ENCODE measurements at places on chromosomes 3 and 15.

- no peak for DNase-seq
Measured at GRCh38 chr15:80502782-80503181, 98.6 kb downstream of the ARNT2 start.

DNA sequence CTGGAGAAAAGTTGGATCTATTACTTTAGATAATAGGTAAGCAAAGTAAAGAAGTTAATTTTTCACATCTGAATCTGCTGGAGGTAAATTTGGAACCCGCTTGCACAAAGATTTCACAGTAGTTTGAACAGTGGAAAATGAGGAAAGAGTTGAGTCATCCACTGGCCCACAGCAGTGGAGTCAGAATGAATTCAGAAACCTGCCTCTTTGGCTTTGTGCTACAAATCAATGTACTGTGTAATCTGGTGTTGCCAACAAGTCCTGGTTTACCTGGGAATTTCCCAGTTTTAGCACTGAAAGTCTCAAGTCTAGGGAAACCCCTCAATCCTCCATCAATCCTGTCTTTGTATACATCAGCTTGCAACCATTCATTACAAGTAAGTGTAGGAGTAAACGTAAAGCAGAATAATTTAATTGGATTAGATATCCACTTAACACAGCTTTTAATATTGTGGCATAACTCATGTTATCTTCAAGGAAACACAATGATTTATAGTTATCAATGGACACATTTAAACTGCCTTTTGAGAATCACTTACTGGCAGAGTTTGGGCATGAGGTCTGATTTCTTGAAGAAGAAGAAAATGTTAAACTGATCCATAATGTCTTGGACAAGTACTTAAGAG lies 100.6 kb downstream of the DCLK3 start:
- DNase-seq: no peak

DNA sequence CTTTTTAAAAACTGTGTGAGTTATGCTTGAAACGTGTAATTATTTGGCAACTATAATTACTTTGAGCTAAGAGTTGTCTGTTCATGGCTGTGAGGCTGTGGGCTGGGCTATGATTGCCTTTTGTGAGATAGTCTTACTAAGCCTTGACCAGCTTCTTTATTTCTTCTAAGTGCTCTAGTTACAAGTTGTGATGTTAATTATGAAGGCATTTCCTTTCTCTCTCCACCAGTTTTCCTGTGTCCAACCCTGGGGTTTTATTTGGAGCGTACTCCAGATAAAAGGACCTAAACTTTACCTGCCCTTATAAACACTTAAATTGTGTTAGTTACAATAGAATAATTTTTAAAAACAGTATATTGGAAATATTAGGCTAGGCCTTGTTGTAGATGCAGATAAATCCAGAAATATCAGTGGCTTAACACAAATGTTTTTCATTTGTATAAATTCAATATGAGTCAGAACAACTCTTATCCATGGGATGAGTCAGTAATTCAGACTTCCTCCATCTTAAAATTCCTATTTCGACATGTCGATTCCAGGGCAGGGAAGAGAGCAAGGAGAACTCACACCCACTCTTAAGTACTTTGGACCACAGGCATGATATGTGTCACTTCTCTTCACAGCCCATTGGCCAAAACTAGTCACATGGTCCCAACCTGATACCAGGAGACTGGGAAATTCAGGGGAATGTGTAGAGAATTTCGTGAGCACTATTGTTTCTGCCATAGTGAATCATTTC lies 17.0 kb downstream of the TMEM62 start:
- no peak for DNase-seq

DNA sequence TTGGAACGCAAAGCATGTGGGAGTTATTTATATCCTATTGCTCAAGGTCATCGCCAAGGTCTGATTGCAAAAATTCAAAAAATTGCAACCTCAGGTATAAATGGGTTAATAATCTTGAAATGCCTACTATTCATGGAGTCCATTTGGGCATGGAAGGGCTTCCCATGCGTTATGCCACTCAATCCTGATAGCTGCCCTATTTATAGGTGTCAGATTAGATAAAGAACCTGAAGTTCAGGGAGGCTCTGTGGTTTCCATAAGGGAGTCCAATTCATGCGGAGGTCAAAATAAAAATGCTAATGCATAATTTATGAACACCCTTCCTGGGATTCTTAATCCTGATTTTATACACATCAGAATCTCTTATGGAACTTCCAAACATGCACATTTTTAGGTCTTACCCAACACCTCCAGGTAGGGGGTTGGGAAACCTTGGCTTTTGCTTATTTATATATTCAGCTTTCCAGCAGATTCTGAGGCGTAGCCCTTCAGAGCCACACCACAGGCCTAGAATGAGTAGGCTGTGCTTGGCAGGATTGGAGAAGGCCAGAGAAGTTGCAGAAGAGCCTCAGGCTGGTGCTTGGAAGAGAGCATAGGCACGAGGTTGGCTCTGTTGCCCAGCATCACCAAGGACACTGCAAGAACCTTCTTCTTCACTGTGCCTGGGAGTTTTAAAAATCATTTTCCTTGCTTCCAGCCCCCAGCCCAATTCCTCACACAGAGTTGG lies 324.4 kb upstream of the CFAP20DC start:
- no peak for DNase-seq

DNA sequence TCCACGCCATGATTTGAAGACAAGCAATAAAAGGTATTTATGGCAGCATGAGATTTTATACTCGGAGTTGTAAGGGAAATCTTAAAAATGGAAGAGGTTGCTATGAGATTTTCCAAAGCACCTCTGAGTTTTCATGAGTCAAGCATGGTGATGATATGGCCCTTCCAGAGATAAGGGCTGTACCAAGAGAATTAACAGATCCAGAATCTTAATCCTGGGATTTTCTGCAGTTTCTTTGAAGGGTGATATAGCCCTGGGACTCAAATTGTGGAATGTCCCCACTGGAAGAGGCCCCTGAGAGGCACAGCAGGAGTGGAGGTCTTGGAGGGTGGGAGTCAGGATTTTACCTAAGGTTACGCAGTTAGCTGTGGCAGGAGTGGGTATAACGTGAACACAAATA lies 243.3 kb downstream of the ZNF621 start:
- DNase-seq: no peak

DNA sequence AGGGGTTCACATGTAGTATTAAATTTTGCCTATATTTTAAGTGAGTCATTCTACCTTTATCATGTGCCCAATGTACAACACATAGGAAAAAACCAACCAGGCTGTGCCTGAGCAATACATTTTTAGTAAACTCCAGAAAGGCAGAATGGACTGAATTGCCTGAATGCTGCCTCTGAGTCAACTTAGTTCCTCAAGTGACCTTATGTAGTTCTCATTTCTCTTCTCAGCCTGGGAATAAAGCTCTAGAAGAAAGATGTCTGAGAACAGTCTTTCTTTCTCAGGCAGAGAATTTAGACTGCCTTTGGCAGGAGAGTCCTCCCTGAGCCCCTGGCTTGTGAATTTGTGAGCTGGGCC lies 13.0 kb downstream of the ST3GAL6 start:
- no peak for DNase-seq

DNA sequence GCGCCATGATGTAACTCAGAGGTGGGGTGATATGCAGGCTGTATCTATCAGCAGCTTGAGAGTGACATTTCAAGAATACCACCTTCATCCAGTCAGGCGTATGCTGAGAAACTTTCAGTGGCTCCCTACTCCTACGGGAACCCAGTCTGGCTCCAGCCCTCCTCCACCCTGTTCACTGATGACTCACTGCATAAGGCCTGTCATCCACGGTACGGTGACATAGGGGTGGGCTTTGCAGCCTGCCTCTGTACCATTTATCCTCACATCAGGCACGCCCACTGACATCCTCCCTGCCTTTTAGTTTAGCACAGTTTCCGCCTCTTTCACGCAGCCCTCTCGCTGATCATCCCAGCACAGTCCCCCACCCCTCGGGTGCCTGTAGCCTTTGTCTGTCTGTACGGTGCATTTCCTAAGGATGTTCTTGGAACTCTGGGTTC lies 11.7 kb downstream of the PXYLP1 start:
- DNase-seq: peak; percentile 66

DNA sequence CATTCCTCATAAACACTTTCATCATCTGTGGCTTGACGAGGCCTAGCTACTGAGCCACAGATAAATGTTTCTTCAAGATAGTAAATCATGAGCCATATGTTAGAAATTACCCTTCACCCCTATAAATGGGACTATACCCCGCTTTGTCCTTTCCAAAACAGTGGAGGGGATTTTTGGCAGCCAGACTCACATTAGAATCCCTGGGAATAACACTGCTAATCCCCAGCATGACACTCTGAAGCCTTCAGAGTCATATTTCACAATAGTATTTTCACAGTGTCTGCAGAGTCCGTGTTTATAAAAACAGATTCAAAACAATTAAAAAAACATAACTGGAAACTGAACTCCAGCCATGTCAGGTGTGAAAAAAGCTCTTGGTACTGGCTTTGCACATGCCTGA lies 271.6 kb downstream of the ERC2 start:
- DNase-seq: no peak

GRCh38 chr15:40751745-40752144 lies 3.3 kb downstream of the RMDN3 start:
- no peak for DNase-seq

GRCh38 chr3:194046995-194047645 lies 88.8 kb upstream of the HES1 start:
- DNase-seq: no peak

- DNase-seq: no peak
Measured at GRCh38 chr15:39587731-39588530, 7.1 kb downstream of the THBS1 start.

- DNase-seq: no peak
Measured at GRCh38 chr15:59999612-60000112, 4.4 kb upstream of the FOXB1 start.

GRCh38 chr15:36903922-36904556 lies 196.3 kb downstream of the MEIS2 start:
- DNase-seq: no peak

GRCh38 chr3:184126006-184126405 lies 9.2 kb upstream of the EIF2B5 start:
- DNase-seq: no peak

DNA sequence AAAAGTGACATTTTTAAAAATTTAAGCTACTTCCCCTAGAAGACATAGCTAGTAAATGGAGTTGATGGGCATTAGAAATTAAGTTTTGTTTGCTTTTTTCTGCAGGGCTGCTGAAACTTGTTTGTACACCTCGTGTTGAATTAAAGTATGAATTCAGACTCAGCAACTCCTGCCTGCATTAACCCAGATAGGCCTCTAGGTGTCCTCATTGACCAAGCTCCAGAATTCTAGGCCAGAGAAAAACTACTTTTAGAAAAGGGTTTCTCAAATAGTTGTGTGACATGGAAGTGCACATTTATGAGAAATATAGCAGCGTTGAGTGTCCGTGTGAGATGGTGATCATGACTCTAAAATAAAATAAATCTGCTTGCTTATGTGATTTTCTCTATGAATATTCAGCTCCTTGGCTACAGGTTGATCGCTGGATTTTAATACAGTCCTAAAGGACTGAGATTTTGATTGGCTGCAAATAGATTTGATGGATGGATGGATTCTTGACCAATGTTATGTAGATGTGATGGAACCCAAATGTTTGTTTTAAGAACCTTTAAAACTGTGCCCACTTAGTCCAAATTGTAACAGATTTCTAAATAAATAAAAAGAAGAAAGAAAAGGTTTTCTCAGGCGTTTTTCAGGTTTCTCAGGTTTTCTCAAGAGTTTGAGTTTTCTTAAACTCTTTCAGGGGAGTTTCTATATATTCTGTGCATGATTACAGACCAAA lies 39.4 kb upstream of the LMOD3 start:
- DNase-seq: peak; percentile 13

GRCh38 chr3:41688595-41689380 lies 273.1 kb downstream of the ULK4 start:
- no peak for DNase-seq

DNA sequence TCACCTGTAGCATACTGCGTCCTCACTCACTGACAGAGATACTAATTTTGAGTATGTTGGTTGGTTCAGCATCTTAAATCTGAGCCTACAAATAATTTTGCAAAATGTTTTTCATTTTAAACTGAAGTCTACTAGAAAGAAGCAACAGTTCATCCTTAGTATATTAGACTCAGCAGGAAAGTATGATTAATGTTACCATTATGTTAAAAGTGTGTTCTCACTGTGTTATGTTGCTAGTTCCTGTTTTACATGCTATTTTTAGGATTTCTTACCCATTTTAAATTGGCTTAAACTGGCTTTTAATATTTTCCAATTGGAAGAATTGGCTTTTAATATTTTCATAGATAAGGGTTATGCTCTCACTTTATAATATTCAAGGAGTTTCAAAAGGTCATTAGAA lies 25.7 kb downstream of the ACKR4 start:
- no peak for DNase-seq

DNA sequence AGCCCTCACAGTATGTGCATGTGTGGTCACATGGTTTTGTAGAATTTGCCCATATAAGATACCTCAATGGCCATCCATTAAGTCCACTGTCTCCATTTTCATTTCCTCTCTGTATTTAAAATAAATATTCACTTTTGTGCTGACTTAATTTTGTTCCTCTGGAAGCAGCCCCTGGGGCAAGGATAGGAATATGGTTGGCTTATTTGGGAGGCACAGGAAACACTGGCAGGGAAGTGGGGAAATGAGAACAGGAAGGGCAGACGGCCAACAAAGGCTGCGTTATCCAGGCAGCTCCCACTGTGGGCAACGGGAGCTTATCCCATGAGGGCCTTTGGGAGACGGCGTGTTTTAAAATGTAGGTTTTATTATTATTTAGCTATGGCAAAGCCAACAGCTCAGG lies 148.6 kb downstream of the SHQ1 start:
- no peak for DNase-seq

- DNase-seq: no peak
Measured at GRCh38 chr3:161221806-161222600, 892 bp downstream of the NMD3 start.

- DNase-seq: no peak
Measured at GRCh38 chr3:141093971-141094684, 43.0 kb downstream of the SPSB4 start.

DNA sequence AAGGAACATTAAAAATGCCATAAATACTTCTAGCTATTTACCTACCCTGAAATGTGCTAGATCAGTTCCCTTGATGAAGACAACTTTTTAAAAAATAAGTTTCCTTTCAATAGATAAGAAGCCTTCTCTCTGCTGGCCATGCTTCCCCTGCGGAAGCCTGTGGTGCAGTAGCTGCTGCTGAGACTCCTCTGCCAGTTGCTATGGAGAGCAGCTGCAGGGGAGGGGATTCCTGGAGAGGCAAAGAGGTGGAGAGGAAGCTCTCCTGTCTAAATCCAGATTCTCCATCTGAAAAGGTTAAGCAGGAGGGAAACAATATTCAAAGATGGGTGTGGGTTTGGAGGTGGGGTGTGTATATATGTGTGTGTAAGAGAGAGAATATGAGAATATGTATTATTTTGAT lies 69.8 kb upstream of the BFSP2 start:
- DNase-seq: no peak

DNA sequence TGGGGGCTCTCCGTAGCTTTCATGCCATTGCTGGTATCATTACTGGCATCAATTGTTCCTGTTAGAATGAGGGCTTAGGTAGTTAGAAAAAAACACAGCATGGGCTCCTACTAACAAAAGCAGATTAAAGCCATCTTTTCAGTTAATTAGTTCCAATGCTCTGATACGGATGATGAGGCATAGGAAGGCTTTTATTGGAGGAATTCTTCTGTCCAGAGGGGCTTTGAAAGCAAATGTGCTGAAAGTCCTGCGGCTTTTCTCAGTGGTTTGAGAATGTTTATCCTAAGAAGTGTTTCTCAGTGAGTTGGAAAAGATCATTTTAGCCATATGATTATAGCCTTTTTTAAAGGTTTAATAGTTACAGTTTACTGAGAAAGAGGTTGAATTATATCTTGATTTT lies 198.5 kb downstream of the THSD4 start:
- DNase-seq: no peak

GRCh38 chr3:72680766-72681165 lies 167.5 kb downstream of the SHQ1 start:
- DNase-seq: no peak

- no peak for DNase-seq
Measured at GRCh38 chr3:178112134-178112533, 424.1 kb upstream of the KCNMB2 start.
